ENCODE measurements at places on chromosomes 2 and 18. TPM values are rescaled to one million over a fixed set of nuclear protein-coding genes. Genes with fewer than 3 reads are reported as not detected.

- H3K4me3 ChIP-seq = no peak overlapping the region
- no peak for DNase-seq
- H3K27ac ChIP-seq = no peak overlapping the region
- no peaks in the 10 kb centered on the region for H3K4me1 ChIP-seq
- H3K36me3 ChIP-seq = no peaks in the 10 kb centered on the region
- H3K27me3 ChIP-seq = no peaks in the 10 kb centered on the region
Measured at GRCh38 chr18:59846814-59847490, 52.8 kb upstream of the PMAIP1 start.

GRCh38 chr2:231177156-231178025, 21.0 kb upstream of the ARMC9 start:
- no peak overlapping the region for H3K4me3 ChIP-seq
- H3K4me1 ChIP-seq = peaks cover 5% of the 10 kb centered on the region
- no peak overlapping the region for H3K27ac ChIP-seq
- peaks cover 17% of the 10 kb centered on the region for H3K36me3 ChIP-seq

DNA sequence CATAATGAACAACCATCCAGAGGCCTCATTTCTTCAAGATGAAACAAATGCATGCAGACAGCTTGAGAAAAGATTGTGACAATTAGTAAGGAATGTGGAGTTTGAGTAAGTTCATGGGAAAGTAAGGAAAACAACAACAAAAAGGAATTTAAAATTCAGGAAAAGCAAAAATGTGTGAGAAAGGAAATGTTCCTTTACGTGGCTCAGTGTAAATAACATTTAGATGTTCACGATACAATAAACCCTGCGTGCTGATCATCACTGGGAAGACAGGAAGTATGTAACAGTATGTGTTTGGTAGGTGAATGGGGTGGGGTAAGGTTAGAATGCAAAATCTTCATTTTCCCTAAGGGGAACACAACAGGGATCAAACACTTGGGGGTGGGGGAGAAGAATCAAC, 72.7 kb downstream of the TRIP12 start:
- H3K36me3 ChIP-seq = peaks cover 39% of the 10 kb centered on the region
- no peak overlapping the region for H3K27ac ChIP-seq
- no peaks in the 10 kb centered on the region for H3K27me3 ChIP-seq
- 0 out of 2 replicates have a peak, but pooled peaks cover 7% of the 10 kb centered on the region for H3K4me1 ChIP-seq
- DNase-seq = no peak

GRCh38 chr2:238244151-238244550, 4.3 kb upstream of the HES6 start:
- H3K27ac ChIP-seq = no peak overlapping the region
- H3K27me3 ChIP-seq = no peaks in the 10 kb centered on the region
- no peaks in the 10 kb centered on the region for H3K36me3 ChIP-seq
- no peak for DNase-seq
- peaks cover 20% of the 10 kb centered on the region for H3K4me1 ChIP-seq

Gene HAT1
- 21.5 TPM for polyA plus RNA-seq

DNA sequence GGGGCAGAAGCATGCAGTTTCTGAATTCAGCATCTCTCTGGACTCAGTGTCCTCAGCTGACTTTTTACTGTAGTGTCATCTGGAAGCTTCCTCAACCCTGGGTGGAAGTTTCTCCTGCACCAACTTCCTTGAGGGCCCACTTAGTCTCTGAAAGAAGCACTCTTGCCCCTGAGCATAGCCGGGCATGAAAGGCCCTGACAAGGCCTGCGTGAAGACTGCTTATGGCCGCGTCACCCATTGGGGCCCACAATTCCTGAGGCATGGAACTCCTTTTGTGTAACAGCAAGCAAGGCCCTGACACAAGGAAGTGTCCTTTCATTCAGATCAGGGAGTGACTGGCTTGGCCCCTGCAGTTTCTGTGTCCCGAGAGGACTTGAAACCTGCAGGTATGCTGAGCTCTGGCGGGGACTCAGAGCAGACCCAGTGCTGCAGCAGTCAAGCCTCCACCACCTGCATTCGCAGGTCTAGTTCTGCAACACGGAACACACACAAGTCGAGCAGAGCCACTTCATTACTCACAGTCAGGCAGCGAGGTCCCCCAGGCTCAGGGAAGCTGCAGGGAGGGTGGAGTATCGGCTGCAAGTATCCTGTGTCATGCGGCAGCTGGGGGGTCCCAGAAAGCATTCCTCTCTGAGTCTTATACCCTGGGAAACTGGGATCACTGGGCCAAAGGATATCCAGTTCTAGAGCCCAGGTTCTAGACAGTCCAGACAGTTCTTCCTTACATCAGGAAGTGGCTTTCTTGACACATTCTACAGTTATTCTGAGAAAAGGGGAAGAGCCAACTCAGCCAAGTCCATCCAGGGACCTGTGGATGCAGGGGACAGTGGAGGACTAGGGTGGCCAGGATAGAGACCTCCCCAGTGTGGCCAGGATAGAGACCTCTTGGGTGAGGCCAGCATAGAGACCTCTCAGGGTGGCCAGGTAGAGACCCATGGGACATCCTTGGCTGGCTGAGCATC, 35.6 kb upstream of the PRLH start:
- peaks cover 12% of the 10 kb centered on the region for H3K36me3 ChIP-seq
- peaks cover 4% of the 10 kb centered on the region for H3K4me1 ChIP-seq
- DNase-seq = no peak
- H3K27ac ChIP-seq = no peak overlapping the region
- no peak overlapping the region for H3K4me3 ChIP-seq

DNA sequence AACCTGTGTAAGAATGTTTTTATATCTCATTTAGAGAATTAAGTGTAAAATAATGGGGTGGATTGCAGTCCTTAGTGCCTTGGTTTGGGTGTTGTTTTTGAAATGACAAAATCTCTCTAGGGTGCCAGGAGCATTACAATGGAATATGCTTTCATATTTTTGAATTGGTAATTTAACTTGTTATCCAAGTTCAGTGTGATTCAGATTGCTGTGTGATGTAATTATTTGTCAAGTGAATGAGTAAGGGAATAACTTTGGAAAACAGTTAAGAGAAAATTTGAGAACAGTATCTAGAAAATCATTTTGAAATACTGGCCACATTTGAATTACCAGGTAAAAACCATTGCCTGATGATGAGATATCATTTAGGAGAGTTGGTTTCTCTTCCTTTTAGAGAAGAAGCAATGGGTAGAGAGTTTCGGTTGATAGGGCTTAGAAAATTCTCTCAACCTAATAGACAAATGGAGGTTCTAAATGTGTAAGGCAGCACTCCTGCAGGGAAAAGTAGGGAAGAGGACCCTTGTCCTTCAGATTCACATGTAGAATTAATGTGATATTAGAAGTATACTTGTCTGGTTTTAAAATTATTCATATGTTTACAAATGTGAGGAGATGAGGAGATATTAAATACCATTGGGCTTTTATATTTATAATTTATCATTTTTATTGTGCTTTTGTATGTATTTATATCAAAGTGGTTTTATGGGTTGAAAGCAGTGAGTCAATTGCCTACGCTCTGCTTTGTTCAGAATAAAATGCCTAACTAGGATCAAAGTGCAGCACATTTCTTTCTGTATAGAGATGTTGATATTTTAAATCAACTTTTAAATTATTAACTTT, 124.8 kb downstream of the PHLPP1 start:
- H3K4me3 ChIP-seq = no peak overlapping the region
- no peak for DNase-seq
- H3K27ac ChIP-seq = no peak overlapping the region
- H3K4me1 ChIP-seq = no peaks in the 10 kb centered on the region

DNA sequence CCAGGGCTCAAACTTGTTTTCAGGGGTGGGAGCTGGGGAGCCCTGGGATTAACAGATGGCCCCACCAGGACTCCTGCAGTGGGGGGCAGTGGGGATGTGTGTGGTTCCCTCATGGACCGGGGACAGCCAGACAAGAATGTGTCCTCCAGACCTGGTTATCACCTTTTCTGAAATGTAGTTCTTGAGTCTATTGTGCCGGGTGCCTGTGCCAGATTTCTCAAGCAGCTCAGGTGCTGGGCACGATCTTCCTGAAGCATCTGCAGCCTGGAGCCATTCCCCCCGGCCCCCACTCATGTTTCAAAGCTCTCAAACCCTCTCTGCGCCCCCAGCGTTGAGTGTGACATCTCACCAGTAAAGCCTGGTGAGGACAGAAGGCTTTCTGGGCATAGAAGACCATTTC, 48.4 kb upstream of the HAAO start:
- H3K27ac ChIP-seq = no peak overlapping the region
- no peak for DNase-seq
- no peaks in the 10 kb centered on the region for H3K27me3 ChIP-seq
- no peaks in the 10 kb centered on the region for H3K36me3 ChIP-seq

DNA sequence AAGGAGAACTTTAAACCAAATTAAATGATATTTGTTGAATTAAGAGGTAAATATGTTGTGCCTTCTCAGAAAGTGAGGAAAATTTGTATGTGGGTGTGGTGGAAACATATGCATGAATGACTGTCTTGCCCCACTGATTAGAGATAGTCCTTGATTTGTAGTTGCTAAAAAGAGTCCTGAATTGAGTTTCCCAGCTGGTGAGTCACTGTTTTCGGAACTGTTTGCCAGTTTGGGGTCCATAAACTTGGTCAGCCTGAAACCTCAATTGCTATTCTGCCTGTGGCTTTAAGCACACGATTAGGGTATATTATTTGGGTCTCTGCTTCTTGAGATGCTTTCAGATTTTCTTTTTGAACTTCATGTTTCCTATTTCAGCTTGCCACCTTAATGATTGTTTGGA, 53.3 kb downstream of the PIKFYVE start:
- no peaks in the 10 kb centered on the region for H3K4me1 ChIP-seq
- no peaks in the 10 kb centered on the region for H3K27me3 ChIP-seq
- H3K4me3 ChIP-seq = no peak overlapping the region
- H3K27ac ChIP-seq = no peak overlapping the region
- DNase-seq = no peak
- H3K36me3 ChIP-seq = peaks cover 28% of the 10 kb centered on the region

Gene SCN9A
- polyA plus RNA-seq = 5.9 TPM

- no peaks in the 10 kb centered on the region for H3K27me3 ChIP-seq
- H3K36me3 ChIP-seq = no peaks in the 10 kb centered on the region
- peaks cover 2% of the 10 kb centered on the region for H3K4me1 ChIP-seq
- H3K4me3 ChIP-seq = no peak overlapping the region
- DNase-seq = no peak
- H3K27ac ChIP-seq = no peak overlapping the region
Measured at GRCh38 chr2:5391362-5391761, 300.8 kb upstream of the SOX11 start.

DNA sequence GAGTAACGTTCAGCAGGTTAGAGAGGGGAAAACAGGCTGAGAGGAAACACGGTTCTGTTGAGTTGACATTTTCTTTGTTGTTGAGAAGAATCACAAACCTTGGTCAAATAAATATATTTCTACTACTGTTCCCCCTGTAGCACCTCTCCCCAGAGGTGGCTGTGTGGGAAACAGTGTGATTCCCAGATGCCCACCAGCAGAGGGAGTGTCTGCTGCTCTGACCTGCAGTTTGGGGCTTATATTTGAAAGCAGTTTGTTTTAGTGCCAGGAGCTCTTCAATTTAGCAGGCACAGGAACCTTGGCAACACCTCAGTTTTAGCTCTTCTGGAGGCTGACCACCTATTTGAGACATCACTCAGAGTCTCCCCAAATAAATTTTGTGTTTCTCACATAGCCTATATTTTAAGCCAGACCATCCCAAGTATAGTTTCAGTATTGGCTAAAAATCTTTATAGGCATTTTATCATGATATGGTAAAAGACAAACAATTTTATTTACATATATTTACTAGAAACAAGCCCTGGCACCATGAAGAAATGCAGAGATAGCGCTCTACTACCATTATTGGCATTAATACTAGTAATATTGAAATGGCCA, 75.7 kb downstream of the PIK3C3 start:
- no peaks in the 10 kb centered on the region for H3K4me1 ChIP-seq
- no peak overlapping the region for H3K4me3 ChIP-seq
- H3K36me3 ChIP-seq = peaks cover 74% of the 10 kb centered on the region
- no peak overlapping the region for H3K27ac ChIP-seq
- H3K27me3 ChIP-seq = no peaks in the 10 kb centered on the region

GRCh38 chr2:60706021-60706420, 50.0 kb upstream of the PAPOLG start:
- no peaks in the 10 kb centered on the region for H3K4me1 ChIP-seq
- H3K36me3 ChIP-seq = no peaks in the 10 kb centered on the region
- no peak for DNase-seq
- no peak overlapping the region for H3K4me3 ChIP-seq
- H3K27ac ChIP-seq = no peak overlapping the region
- no peaks in the 10 kb centered on the region for H3K27me3 ChIP-seq

GRCh38 chr2:189579585-189580186, 900 bp downstream of the SLC40A1 start:
- H3K4me3 ChIP-seq = peak overlapping the region; percentile 71
- no peaks in the 10 kb centered on the region for H3K27me3 ChIP-seq
- no peak overlapping the region for H3K27ac ChIP-seq
- H3K36me3 ChIP-seq = peaks cover 4% of the 10 kb centered on the region
- DNase-seq = no peak

Gene SS18
- polyA plus RNA-seq = 98.6 TPM

GRCh38 chr2:234279637-234280036, 217.2 kb downstream of the ARL4C start:
- H3K4me3 ChIP-seq = no peak overlapping the region
- H3K36me3 ChIP-seq = no peaks in the 10 kb centered on the region
- H3K4me1 ChIP-seq = no peaks in the 10 kb centered on the region
- no peak for DNase-seq

GRCh38 chr18:51171625-51172259, 25.7 kb downstream of the MEX3C start:
- H3K36me3 ChIP-seq = peaks cover 29% of the 10 kb centered on the region
- no peak overlapping the region for H3K27ac ChIP-seq
- H3K4me3 ChIP-seq = no peak overlapping the region

DNA sequence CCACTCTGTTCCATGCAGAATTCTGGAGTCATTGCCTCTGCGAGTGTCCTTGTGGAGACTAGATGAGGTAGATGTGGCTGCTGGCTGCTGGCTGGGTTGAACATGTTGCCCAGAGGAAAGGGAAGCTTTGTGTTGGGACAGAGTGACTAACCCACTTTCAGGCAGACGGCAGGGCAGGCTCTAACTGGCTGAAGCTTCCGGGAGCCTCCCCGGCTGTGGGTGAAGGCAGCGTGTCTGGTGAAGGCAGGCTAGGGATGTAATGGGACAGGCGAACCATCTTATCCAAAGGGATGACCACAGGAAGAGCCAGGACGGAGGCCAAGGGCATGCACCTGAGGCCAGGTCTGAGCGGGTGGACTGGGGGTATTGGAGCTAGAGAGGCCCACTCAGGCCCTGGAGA, 16.0 kb downstream of the ASPRV1 start:
- peaks cover 14% of the 10 kb centered on the region for H3K36me3 ChIP-seq
- H3K4me3 ChIP-seq = no peak overlapping the region
- H3K4me1 ChIP-seq = no peaks in the 10 kb centered on the region
- no peak overlapping the region for H3K27ac ChIP-seq
- no peak for DNase-seq
